Ascending aorta (tissue), 2 donors: ENCODE measurements at places on chromosomes 13 and 19. TPM values are rescaled to one million over a fixed set of nuclear protein-coding genes. Genes with fewer than 3 reads are reported as not detected.

The RAP2A gene
- 37.1 TPM for total RNA-seq

DNA sequence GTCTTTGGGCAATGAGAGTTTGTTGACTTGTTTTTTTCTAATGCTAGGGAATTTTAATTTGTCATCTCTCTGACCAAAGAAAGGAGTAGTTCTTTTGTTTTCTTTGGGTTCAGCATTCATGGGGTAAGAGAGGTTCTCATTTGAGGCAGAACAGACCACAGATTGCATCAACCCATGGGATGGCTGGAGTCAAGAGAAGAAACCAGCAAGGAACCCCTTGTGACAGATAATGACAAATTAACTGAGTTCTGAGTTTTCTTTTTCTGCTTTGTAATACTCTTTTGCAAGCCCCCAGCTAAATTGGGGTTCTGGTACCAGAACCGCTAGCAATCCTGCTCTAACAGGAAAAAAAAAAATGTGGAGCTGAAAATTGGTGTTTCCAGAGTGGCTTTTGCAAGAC, 864.1 kb downstream of the DIAPH3 start:
- DNase-seq = no peak
- H3K4me1 ChIP-seq = no peaks in the 10 kb centered on the region
- H3K27ac ChIP-seq = no peak overlapping the region
- H3K36me3 ChIP-seq = no peaks in the 10 kb centered on the region

GRCh38 chr19:39398297-39398864, 7.2 kb downstream of the MED29 start:
- H3K36me3 ChIP-seq = peaks cover 25% of the 10 kb centered on the region
- peak; percentile 55 for DNase-seq
- no peak overlapping the region for H3K4me3 ChIP-seq
- H3K27ac ChIP-seq = peak overlapping the region; percentile 80
- H3K4me1 ChIP-seq = peaks cover 4% of the 10 kb centered on the region

The ERICH6B gene
- total RNA-seq = not detected

DNA sequence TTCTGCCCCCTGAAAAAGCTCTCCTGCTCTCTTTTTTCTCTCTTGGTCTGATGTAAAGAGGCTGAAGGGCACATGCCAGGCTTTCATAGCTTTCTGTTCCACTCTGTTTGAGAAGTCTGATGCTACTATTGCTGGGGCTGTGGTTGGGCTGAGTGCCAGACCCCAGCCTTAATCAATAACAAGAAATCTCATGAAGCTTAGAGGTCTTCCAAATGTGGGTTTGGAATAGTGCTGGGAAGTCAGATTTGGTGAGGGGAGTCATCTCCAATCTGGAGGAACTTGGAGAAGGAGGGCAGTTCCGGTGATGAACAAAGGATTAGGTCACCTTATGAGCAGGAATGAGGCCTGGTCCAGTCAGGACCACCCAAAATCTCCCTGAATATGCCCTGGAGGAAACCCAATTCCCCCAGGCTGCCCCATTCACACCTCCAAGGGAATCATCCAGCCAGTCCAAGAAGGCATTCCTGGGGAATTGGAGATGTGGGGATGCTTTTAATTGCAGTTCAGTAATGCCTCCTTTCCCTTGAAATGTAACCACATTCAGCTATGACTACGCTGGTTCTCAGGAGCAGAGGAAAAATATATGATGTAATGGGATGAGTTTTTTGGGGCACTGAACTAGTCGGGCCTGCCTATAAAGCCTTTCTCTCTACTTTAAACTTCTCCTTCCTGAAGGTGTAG, 102.0 kb downstream of the STARD13 start:
- no peaks in the 10 kb centered on the region for H3K36me3 ChIP-seq
- no peak overlapping the region for H3K27ac ChIP-seq
- H3K4me1 ChIP-seq = peaks cover 22% of the 10 kb centered on the region

DNA sequence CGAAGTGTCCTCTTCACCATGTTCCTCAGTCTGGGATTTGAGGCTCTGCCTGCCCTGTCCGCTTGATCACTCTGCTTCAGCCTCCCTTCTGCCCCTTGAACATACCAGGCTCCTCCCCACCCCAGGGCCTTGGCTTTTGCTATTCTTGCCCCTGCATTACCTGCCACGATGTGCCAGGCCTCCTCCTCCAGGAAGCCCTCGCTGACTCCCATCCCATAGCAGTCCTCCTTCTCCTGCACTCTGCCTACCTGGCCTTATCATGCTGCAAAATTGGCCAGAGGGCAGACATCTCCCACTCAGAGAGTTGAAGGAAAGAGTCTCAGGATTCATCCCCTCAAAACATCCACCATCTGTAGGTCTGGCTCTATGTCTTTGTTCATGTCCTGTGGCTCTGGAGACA, 2.2 kb downstream of the YJEFN3 start:
- H3K27me3 ChIP-seq = no peaks in the 10 kb centered on the region
- H3K27ac ChIP-seq = no peak overlapping the region
- no peak overlapping the region for H3K4me3 ChIP-seq
- H3K4me1 ChIP-seq = peaks cover 2% of the 10 kb centered on the region
- DNase-seq = no peak

GRCh38 chr13:107209824-107210722, 642.1 kb upstream of the ARGLU1 start:
- no peak for DNase-seq
- H3K4me3 ChIP-seq = peak overlapping the region; percentile 33
- no peak overlapping the region for H3K27ac ChIP-seq
- H3K4me1 ChIP-seq = peaks cover 7% of the 10 kb centered on the region

DNA sequence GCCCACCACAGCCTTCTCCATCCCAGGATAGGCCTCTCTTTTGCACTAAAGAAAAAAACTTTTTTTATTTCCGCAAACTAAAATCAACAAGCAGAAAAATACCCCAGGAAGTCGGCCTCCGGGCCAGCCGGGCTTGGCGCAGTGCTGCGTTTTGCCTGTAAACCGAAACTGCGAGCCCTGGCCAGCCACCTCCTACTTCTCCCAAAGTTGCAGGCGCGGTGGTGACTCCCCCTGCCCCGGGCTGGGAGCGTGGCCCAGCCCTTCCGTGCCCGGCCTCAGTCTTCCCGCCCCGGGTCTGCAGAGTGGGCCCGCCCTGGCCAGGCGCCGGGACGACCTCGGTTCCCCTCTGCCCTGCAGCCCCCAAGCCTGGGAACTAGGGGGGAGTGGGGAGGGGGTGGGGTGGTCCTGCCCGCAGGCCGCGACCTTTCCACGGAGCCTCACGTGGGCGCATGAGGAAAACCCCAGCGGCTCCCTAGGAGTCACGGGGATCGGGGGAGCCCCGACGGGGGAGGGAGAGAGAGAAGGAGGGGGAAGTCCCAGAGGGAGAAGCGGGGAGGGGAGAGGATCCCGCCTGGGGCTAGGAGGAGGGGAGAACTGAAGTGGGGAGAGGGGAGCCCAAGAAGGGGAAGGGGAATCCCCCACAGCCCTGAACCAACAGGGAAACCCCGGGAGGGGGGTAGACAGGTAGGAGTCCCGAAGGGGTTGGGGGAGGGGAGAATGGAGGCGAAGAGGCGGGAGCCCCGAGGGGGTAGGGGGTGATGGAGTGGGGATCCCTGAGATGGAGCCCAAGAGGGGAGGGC, 3.0 kb downstream of the GADD45B start:
- H3K27ac ChIP-seq = peak overlapping the region; percentile 90
- H3K4me1 ChIP-seq = peaks cover 7% of the 10 kb centered on the region
- no peaks in the 10 kb centered on the region for H3K27me3 ChIP-seq

- no peak for DNase-seq
- H3K36me3 ChIP-seq = no peaks in the 10 kb centered on the region
- no peak overlapping the region for H3K27ac ChIP-seq
- no peak overlapping the region for H3K4me3 ChIP-seq
- no peaks in the 10 kb centered on the region for H3K4me1 ChIP-seq
- H3K27me3 ChIP-seq = no peaks in the 10 kb centered on the region
Measured at GRCh38 chr19:30167206-30167868, 204.8 kb upstream of the ZNF536 start.

GRCh38 chr13:93286047-93286446, 59.4 kb downstream of the GPC6 start:
- no peak for DNase-seq
- H3K4me3 ChIP-seq = no peak overlapping the region
- no peak overlapping the region for H3K27ac ChIP-seq
- H3K4me1 ChIP-seq = no peaks in the 10 kb centered on the region
- H3K36me3 ChIP-seq = no peaks in the 10 kb centered on the region
- no peaks in the 10 kb centered on the region for H3K27me3 ChIP-seq

- peak within 1 kb of the TSS; percentile 29 for H3K4me3 ChIP-seq
- peak within 1 kb of the TSS; percentile 76 for H3K27ac ChIP-seq
- peaks cover 10% of the 10 kb centered on the region for H3K4me1 ChIP-seq
- no peaks in the 10 kb centered on the region for H3K27me3 ChIP-seq
- no peak for DNase-seq
Measured at GRCh38 chr19:35901854-35902661, at the start of gene HCST. Gene HCST, plus strand, starts transcription at chr19:35902529. Its CDS starts 65 bp downstream, at chr19:35902594.

The ZNF229 gene
- 2.1 TPM for total RNA-seq

DNA sequence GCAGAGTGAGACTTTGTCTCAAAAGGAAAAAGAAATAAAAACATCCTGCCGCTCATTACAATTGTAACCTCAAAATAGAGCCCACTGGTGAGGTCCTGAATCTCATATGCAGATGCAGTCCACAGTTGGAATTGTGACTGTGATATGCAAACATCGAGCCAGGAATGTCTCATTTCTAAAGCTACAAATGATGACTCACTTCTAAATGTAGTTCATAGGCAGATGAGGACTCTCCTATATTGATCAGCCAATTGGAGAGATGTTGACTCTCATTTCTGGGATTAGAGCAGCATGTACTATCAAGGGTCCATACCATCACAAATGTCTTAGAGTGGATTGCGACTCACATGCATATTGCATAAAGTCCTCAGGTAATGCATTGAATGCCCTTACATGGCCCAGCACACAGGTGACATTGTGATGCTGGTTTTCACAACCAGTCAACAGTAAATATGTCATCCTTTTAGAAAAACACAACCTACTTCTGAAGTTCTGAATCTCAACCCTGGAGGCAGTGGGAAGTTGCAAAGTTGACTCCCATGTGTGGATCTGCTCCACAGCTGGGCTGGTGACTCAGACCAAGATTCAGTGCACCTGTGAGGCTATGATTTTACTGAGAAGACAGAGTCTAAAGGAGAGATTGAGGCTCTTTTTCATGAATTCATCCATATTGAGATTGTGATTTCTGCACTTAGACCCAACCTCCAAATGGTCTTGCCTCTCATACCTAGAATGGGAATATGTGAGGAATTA, 16.9 kb upstream of the ZNF254 start:
- H3K27me3 ChIP-seq = no peaks in the 10 kb centered on the region
- H3K27ac ChIP-seq = no peak overlapping the region
- H3K4me1 ChIP-seq = no peaks in the 10 kb centered on the region
- DNase-seq = no peak
- H3K4me3 ChIP-seq = no peak overlapping the region

DNA sequence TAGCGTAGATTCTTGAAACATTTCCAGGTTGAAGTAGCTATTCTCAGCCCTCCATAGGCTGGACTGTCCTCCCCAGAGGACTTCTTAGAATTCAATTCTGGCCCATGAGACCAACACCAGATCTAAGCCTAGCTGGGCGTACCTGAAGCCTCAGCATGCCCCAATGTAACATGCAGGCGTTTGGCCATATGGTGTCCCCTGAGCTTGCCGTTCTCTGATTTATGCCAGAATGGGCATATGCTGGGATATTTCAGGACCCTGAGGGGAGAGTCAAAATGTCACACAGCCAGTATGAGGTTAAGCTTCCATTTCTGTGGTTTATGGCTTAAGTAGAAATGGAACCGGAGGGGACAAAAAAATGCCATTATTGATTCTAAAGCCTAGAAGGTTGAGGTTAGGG, 317.7 kb upstream of the OBI1 start:
- no peaks in the 10 kb centered on the region for H3K27me3 ChIP-seq
- H3K27ac ChIP-seq = no peak overlapping the region
- DNase-seq = no peak
- H3K4me3 ChIP-seq = no peak overlapping the region

The CYP4F2 gene
- total RNA-seq = 83.0 TPM

The KL gene
- 3.7 TPM for total RNA-seq

DNA sequence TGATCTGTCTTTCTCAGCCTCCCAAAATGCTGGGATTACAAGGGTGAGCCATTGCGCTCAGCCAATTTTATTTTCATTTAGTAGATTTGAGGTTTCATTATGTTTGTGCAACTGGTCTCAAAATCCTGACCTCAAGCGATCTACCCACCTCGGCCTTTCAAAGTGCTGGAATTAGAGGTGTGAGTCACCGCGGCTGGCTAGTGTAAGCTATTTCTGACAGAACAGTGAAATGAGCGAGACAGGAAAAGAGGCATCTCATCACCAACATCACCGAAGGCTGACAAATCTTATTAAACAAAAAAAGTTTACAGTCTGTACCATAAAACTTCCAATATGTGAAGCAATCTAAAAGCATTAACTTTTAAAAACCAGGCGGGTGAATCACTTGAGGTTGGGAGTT, 12.2 kb upstream of the ZNF888 start:
- no peak overlapping the region for H3K27ac ChIP-seq
- no peaks in the 10 kb centered on the region for H3K4me1 ChIP-seq
- DNase-seq = no peak
- no peaks in the 10 kb centered on the region for H3K36me3 ChIP-seq
- no peak overlapping the region for H3K4me3 ChIP-seq
- H3K27me3 ChIP-seq = no peaks in the 10 kb centered on the region

DNA sequence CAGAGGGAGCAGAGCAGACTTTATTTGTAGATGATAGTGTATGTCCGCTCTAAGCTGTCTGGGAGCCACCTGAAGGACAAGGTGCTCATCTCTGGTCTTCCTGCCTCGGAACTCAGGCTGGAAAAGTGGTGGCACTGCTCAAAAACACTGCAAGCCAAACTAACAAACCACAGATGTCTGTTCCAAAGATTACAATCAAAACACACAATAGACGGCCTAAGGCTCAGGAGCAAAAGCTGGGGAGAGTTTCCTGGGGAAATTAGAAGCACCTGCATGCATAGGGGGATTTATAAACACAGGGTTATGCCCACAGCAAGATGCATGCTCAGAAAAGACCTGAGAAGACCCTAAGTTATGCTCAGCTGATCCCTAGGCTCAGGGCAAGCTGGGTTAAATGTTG, 9.4 kb upstream of the EVI5L start:
- H3K4me3 ChIP-seq = no peak overlapping the region
- no peak overlapping the region for H3K27ac ChIP-seq
- no peak for DNase-seq
- H3K27me3 ChIP-seq = no peaks in the 10 kb centered on the region

The NLRP11 gene
- not detected for total RNA-seq

The TNNI3 gene
- total RNA-seq = not detected

The SIGLEC10 gene
- total RNA-seq = 5.4 TPM

The CGB5 gene
- not detected for total RNA-seq

DNA sequence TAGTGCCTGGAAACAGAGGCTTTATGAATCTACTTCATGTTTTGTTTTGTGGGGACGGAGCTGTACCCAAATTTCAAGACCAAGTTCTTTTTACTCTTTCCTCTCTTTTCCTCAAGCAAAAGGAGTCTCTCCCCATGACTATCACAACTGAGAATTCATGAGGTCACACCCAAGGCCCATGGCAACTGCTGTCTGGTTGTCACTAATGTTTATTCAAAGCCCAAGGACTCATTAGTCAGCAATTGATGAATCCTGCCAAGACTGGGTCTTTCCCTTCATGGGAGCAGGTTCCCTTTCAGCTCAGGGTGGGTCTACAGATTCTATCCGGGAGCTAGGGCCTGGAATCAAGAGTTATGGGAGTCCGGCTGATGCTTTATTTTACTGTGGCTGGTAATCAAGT, 441.5 kb upstream of the PCDH20 start:
- no peaks in the 10 kb centered on the region for H3K27me3 ChIP-seq
- H3K36me3 ChIP-seq = no peaks in the 10 kb centered on the region
- no peak overlapping the region for H3K27ac ChIP-seq
- no peak overlapping the region for H3K4me3 ChIP-seq
- H3K4me1 ChIP-seq = no peaks in the 10 kb centered on the region

- H3K27me3 ChIP-seq = no peaks in the 10 kb centered on the region
- H3K4me3 ChIP-seq = no peak overlapping the region
- H3K27ac ChIP-seq = no peak overlapping the region
- no peak for DNase-seq
Measured at GRCh38 chr13:40993987-40994386, 25.1 kb downstream of the ELF1 start.
